ENCODE measurements at places on chromosomes 6 and 20.
A peak's percentile ranks its signal among the peaks of the same experiment; 100 is the strongest.

DNA sequence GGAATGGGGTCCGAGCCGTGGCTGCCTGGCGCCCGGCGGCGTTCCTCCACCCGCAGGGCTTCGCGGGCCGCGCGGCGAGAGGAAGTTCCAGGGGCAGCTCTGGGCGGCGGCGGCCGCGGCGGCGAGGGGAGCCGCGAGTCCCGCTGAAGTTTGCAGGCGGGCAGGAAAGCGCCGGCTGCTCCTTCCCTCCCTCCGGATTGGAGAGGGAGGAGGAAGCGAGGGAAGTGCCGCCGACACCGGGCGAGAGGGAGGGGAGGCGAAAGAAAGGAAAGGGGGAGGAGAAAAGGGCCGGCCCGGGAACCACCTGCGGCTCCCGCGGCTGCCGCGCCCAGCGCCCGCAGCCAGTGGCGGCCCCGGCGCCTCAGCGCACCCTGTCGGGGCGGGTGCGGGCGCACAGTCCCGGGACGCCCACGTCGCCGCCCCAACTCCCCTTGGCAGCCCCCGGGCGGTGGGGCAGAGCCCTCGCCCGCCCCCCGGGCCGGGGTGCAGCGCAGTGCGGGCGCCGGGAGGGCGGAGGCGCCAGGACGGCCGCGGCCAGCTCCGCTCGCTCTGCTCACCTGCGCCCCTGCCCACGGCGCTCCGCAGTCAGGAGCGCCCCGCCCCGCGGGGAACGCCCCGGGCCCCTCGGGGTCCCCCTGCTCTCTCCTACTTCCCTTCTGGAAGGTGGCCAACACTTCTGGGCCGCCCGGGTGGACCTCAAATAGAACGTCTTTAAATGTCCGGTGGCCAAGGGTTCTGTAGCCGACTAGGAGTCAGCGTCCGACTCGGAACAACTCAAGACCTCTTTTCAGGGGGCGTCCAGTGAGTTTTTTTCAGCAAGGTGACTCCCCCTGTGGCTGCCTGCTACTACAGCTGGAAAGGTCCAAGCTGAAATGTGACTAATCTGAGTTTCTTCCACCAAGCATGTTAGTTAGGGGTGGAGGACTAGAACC, 80.3 kb upstream of the CCDC28A start:
- DNase-seq, result no peak

GRCh38 chr20:34052414-34052813, 58.7 kb downstream of the RALY start:
- DNase-seq, result no peak

GRCh38 chr6:3329393-3330051, 70.8 kb downstream of the PSMG4 start:
- no peak for DNase-seq

- DNase-seq, result no peak
Measured at GRCh38 chr6:149331871-149332270, 14.4 kb downstream of the TAB2 start.

DNA sequence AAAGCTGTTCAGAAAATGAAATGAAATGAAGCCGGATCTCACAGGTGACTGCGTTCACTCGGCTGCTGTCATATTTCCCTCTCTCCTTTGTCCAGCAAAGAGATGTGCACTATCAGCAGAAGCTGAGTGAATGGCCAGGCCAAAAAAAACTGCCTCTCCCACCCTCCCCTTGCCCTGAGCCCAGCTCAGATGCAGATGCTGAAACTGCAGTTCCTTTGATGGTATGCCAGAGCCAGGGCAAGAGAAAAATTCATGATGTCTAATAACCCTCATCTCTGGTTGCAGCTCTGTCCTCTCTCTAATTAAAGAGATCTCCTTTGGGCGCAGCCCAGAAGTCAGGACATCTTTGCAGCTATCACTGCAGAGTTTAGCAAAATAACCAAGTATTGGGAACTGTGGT, 210.5 kb upstream of the RIN2 start:
- no peak for DNase-seq

- peak; percentile 69 for DNase-seq
Measured at GRCh38 chr6:138088326-138088762, 18.9 kb downstream of the PERP start.

DNA sequence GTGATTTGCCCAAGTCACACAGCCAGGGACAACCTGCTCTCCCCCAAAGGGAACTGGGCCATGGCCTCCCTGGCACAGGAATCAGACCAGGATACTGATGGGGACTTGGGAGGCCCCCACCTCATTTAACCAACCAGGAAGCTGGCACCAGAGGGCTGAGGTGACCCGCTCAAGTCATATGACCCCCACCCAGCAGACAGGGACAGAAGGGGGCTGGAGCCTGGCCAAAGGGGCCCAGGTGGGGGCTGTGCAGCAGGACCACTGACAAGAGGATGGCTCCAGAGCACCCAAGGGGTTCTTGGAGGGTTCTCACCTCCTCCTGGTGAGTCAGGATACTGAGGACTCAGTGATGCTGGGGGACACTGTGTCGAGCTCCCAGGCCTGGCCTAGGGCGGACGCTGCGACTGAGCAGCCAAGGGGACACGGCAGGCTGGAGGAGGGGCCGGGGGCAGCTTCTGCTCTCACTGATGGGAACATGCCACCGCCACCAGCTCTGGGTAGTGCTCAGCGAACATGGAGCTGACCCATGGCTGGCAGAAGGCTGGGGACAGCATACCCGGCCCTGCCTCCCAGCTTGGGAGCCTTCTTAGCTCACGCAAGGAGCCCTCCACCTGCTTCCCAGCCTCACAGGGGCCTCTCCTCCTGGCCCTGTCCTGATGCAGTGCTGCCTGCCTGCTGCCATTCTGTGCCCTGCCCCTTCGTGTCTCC, 1.2 kb downstream of the CST7 start:
- DNase-seq, result no peak

DNA sequence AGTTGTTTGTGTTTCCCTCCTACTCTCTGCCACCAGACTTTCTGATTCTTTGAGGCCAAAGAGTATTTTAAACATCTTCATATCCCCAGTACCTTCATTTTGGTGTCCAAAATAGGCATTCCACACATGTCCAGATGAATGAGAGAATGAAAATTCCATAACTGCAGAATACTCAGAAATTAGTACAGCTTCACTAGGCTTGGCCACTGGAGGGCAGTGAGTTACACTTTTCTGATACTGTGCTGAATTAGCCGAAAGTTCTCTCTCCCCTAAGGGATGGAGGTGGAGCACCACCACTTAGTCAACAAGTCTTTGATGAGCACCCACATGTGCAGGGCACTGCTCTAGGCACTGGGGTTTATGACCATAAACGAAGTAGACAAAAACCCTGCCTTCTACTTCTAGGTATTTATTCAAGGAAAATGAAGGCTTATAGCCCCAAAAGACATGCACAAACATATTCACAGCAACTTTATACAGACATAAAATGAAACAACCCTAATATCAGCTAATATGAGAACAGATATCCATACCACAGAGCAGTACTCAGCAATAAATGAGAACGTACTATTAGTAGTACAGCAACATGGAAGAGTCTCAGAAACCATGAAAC, 46.1 kb upstream of the TMEM217 start:
- no peak for DNase-seq

- no peak for DNase-seq
Measured at GRCh38 chr20:62989201-62989601, 17.6 kb downstream of the BHLHE23 start.

- no peak for DNase-seq
Measured at GRCh38 chr6:34142061-34142998, 3.6 kb downstream of the GRM4 start.

DNA sequence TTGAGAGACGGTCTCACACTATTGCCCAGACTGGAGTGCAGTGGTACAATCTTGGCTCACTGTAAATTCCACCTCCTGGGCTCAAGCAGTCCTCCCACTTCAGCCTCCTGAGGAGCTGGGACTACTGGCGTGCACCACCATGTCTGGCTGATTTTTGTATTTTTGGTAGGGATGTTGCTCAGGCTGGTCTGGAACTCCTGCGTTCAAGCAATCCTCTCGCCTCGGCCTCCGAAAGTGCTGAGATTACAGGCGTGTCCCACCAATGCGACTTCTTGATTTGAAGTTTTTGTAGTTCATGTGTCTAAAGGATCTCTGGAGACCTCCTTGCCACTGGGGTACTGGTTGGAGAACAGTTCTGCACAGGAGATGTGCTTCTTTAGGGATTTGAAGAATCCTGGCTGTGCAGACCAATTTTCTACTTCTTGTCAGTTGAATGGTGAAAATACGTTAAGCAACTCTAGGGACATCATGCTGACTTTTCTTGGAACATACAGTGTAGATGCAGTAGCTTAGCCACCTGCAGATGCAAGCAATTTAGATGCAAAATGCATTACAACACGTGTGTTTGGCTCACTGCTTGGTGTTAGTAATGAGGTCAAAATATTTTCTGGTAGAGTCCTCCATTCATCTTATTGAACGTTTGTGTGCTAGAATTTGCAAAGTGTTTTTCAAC, 28.2 kb downstream of the SYTL3 start:
- DNase-seq, result no peak

GRCh38 chr6:47250302-47250701, 59.4 kb downstream of the TNFRSF21 start:
- DNase-seq, result no peak

- DNase-seq, result no peak
Measured at GRCh38 chr6:16670183-16670582, 91.1 kb downstream of the ATXN1 start.

- DNase-seq, result no peak
Measured at GRCh38 chr6:170367241-170367640, 60.7 kb downstream of the FAM120B start.

DNA sequence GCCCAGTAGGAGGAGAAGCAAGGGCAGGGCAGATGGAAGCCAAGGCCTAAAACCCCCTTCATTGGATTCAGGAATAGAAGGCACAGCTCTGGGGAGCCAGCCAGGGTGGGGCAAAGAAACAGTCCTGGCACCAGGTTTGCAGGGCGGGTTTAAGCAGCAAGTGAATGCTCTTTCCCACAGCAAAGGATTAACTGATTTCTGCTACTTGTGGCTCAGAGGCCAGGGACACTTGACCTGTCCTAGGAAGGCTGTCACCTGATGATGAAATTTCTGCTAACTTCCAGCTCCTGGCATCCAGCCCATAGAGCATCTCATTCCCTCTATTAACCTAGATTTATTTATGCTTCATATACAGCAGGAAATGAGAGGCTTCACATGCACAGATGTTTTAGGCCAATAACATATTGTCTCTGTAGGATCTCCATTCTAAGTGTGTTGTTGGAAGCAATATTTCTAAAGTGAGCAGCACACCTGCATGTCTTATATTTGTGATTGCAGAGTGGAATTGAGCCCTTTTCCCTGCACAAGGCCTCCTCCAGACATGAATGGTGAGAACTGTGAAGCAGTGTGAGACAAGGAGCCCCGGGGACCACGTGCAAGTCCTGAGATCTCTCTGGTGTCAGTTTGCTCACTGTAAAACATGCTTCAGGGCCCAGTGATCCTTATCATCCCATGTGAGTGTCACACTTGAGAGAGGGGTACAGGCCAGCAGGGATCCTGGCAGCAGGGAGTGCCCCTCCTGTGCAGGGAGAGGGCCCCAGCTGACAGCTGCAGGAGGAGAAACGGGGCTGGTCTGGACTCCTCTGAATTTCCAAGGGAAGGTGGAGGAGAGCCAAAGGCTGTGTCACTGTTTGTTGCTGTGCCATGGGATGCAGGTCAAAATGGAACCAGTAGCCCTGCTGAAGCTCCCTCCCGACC, 41.1 kb upstream of the CST5 start:
- DNase-seq, result no peak

DNA sequence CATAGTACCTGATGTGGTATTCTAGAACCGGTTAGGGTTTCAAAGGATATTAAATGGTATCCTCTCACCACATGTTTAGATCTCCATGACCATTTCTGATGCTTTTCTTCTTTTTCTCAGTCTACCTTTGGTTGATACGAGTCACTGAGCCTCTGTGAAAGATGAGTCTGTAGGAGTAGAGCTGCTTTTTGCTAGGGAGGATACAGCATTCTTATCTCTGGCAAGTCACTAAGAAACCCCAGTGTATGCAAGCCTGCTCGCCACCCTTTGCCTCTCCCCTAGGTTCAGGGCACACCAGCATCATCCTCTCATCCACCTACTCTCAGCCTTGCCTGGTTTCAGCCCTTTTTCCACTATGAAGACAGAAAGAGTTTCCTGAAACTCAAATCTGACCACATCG, 89.9 kb downstream of the MTFR2 start:
- DNase-seq, result no peak

- DNase-seq, result no peak
Measured at GRCh38 chr20:32894026-32894483, 35.3 kb downstream of the EFCAB8 start.

DNA sequence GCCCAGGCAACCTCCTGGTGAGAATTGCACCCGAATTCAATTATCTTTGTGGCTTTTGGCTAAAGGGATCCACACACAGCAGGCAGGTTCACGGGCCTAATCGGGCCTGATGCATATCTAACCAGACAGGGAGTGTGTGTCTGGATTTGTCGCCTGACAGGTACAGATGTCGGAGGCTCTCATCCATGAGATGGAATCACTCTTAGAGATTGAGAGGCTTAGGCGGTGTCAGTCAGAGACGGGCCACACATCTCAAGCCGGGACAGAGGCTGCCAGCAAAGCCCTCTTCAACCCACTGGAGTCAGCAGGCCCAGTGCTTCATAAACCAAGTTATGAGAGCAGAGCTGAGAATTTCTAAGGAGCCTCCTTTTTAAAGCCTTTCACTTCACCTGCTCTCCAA, 247.0 kb downstream of the LRFN2 start:
- DNase-seq, result no peak

- DNase-seq, result no peak
Measured at GRCh38 chr20:8796088-8796660, 272.7 kb upstream of the PLCB4 start.

DNA sequence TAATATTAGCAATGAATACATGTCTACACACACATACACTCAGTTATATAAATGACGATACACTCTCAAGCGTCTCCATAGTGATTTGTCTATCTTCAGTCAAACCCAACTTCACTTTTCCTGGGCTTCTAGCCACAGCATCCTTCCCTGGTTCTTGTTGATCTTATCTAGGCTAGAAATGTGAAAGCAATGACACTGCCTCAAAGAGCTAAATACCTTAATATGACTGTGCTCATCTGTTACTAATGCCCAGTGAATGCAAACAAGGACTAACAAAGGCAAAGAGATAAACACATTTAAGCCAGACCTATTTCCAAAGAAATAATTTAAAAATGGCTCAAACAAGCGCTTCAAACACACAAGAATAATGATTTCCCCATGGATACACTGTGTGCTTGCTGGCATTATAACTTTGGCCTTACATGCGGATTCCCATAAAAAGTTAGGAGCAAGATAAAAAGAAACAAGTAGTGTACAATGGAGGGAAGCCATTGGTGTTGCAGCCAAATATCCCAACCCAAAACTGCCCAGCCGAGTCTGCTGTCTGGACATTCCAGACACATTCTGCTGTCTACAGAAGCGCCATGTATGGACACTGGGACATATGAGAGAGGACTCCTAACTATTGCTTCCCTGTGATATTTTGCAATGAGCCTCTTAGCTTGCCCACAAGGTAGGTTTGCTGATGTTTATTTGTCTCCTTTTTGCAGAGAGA, 19.5 kb upstream of the DAAM2 start:
- DNase-seq, result peak; percentile 35

DNA sequence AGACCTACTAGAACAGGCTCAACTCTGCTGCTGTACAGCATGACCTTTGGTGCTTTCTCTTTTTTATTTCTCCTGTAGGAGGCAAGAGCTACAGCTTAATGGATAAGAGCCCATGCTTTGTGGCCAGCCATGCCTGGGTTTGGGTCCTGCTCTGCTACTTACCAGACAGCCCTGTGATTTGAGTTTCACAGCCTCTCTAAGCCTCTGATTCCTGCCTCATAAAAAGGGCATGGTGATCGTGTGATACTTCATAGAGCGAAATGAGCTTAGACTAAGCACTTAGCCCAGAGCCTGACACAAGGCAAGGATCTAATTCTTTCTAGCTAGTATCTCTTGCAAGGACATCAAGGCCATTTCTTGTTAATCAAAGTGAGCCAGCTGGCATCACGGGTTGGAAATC, 19.3 kb upstream of the PDE7B start:
- DNase-seq, result no peak

GRCh38 chr20:59043698-59044097, 1.1 kb upstream of the PRELID3B start:
- no peak for DNase-seq
